Stimulated activated naive CD8-positive, alpha-beta T cell treated with anti-CD3 and anti-CD28 coated beads, Interleukin-15, amount 100 ng/mL, for 72 hours (primary cell): ENCODE measurements at places on chromosomes 13 and 19.

DNA sequence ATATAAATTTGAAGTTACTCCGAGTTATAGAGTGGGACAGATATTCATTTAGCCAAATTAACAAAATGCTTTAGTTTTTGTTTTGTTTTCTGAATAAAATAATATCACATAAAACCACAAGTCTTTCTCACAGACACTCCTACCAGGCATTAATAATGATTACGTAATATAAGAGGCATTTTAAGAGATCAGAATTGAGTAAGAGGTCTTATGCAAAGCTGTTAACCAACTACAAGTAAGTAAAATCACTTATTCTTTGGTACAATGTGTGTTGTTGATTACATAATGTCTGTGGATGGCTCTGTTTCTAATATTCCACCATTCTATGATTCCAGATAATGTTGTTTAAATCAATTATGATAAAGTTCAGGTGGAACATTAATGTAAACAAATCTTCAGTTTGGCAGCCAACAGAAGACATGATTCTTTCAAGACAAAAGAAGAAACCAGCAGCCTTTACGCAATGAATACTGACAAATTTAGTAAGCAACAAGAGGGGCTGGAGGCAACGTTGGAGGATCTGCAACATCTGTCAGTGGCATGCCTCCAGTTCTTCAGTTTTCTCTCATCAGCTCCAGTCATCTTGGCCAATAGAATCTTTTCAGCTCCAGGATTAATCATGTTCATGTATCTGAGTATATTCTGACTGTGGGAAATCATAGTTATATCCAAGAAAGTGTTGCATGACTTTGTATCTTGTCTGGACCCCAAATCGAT is 403.8 kb downstream of the SLITRK5 start:
- no peak for DNase-seq

DNA sequence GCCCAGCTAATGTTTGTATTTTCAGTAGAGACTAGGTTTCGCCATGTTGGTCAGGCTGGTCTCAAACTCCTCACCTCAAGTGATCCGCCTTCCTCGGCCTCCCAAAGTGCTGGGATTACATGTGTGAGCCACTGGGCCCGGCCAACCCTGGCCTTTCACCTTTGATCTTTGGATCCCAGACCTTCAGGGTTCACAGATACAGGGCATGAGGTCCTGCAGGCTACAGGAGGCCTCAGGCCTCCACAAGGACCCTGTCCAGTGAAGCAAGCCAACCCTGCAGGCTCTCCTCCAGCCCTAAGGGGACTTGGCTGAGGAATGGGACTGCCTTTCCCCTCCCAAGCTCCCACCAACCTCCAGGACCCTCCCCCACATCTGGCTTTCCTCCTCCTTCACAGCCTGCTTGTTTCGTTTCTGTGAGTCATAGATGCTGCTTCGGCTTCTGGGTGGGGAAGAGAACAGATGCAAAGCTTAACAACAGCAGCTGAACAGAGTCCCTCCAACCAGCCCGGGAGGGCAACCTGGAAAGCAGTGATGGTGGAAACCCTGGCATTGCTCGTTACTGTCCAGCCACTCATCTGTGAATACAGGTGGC is 11.8 kb downstream of the ARHGEF18 start:
- DNase-seq: no peak

DNA sequence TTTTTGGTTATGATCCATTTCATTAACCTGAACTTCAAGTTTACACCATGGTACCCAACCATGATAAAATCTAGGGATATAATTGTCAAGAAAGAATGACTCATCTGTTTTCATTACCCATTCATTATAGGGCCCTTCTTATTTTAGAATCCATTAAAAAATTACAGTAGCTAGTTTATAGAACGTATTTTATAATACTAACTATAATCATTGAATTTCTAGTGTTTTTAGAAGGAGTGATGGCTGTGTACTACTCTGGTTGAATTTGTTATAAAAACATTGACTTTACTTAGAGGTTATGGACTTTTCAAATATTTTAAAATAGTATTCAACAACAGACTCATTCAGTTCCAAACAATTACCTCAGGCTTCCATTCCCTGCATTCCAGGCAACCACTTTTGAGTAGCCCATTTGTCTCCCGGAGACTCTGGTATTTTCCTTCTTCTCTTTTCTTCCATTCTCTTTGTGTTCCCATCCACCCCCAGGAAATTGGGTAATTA is 71.9 kb upstream of the KLF12 start:
- no peak for DNase-seq

DNA sequence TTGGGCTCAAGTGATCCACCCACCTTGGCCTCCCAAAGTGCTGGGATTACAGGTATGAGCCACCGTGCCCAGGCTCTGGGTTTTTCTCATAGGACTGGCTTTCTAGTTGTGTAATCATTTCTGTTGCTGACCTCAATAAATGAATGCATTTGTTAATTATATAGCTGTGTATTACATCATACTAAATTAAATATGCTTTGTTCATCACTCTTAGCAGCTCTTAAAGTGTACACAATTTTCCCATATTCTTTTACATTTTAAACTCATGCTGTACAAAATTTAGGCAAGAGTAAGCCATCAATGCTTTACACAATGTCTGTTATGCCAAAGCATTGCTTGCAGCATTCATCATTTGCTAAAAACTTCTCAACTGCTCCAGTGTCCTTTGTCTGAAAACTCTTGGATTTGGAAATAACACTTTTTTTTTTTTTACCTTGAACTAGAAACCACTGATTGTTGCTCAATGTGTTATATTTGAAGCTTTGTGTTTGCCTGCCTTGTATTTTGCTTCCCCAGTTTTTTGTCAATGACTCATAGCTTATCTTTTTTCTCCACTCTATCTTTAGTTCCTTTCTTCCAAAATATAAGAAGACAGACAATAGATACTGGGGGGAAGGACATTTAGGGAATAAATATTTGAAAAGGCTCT is 31.4 kb downstream of the CCDC122 start:
- DNase-seq: no peak

DNA sequence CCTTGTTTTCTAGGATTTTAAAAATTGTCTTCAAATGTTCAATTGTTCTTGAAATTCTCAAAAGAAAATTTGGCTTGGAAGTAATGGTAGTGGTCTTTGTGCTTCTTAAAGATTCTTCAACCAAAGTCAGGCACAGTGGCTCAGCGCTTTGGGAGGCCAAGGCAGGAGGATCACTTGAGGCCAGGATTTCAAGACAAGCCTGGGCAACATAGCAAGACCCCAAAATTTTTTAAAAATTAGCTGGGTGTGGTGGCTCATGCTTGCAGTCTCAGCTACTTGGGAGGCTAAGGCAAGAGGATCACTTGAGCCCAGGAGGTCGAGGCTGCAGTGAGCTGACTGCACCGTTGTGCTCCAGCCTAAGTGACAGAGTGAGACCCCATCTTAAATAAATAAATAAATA is 153.5 kb upstream of the ZNF507 start:
- no peak for DNase-seq

GRCh38 chr13:102702965-102703725 is 8.3 kb upstream of the METTL21C start:
- DNase-seq: no peak
